Fibroblast of the aortic adventitia (primary cell): ENCODE measurements at places on chromosomes 4 and X. TPM values are rescaled to one million over a fixed set of nuclear protein-coding genes. Genes with fewer than 3 reads are reported as not detected.

HELT gene
- total RNA-seq, result not detected in 2 replicates

GAGE12H gene
- not detected in 2 replicates for total RNA-seq

ANAPC4 gene
- 30.7 and 35.2 TPM in 2 replicates for total RNA-seq

BEND4 gene
- total RNA-seq, result not detected in 2 replicates

SOD3 gene
- 65.3 and 75.2 TPM in 2 replicates for total RNA-seq

CXCL5 gene
- 0.36 and 2.2 TPM in 2 replicates for total RNA-seq

SLC4A4 gene
- total RNA-seq, result 2.1 and 2.4 TPM in 2 replicates

PPP1R2C gene
- total RNA-seq, result not detected in 2 replicates

NR0B1 gene
- 0.90 and 1.7 TPM in 2 replicates for total RNA-seq

NKAP gene
- 5.5 and 6.0 TPM in 2 replicates for total RNA-seq

SHOX gene
- total RNA-seq, result not detected in 2 replicates

MSX1 gene
- total RNA-seq, result 4.3 and 17.6 TPM in 2 replicates

F9 gene
- total RNA-seq, result not detected in 2 replicates

FAM184B gene
- not detected in 2 replicates for total RNA-seq

ZNF185 gene
- total RNA-seq, result 1.1 and 4.7 TPM in 2 replicates

MGARP gene
- 17.1 and 56.9 TPM in 2 replicates for total RNA-seq

PPARGC1A gene
- total RNA-seq, result 0.81 and 15.9 TPM in 2 replicates

MAGEE1 gene
- 1.9 and 2.5 TPM in 2 replicates for total RNA-seq

APLN gene
- 0.54 and 3.8 TPM in 2 replicates for total RNA-seq

GLOD5 gene
- not detected in 2 replicates for total RNA-seq

AFM gene
- not detected in 2 replicates for total RNA-seq

NDST4 gene
- total RNA-seq, result not detected in 2 replicates

NUDT11 gene
- total RNA-seq, result 11.8 and 13.9 TPM in 2 replicates

PLXNA3 gene
- total RNA-seq, result 11.9 and 25.8 TPM in 2 replicates

PALLD gene
- total RNA-seq, result 15.5 and 52.1 TPM in 2 replicates

MAGEC3 gene
- total RNA-seq, result 0.27 TPM in 1 of 2 replicates, not detected in the other

SAGE1 gene
- not detected in 2 replicates for total RNA-seq

HPRT1 gene
- 10.0 and 20.2 TPM in 2 replicates for total RNA-seq

IBSP gene
- total RNA-seq, result not detected in 2 replicates

GPR119 gene
- not detected in 2 replicates for total RNA-seq

GC gene
- total RNA-seq, result not detected in 2 replicates

MAGEA4 gene
- total RNA-seq, result not detected in 2 replicates

PF4V1 gene
- not detected in 2 replicates for total RNA-seq

PAGE2 gene
- not detected in 2 replicates for total RNA-seq

LRAT gene
- 0.57 TPM in 1 of 2 replicates, not detected in the other for total RNA-seq

AFP gene
- 0.90 TPM in 1 of 2 replicates, not detected in the other for total RNA-seq

PGM2 gene
- 19.9 and 21.4 TPM in 2 replicates for total RNA-seq

SCRG1 gene
- total RNA-seq, result 0.49 and 0.99 TPM in 2 replicates

FRAS1 gene
- 1.9 and 16.8 TPM in 2 replicates for total RNA-seq

CLDN22 gene
- under 0.01 TPM in 1 of 2 replicates, not detected in the other for total RNA-seq

GATA1 gene
- total RNA-seq, result not detected in 2 replicates

OTOP1 gene
- not detected in 2 replicates for total RNA-seq

RNF150 gene
- 0.57 and 0.99 TPM in 2 replicates for total RNA-seq

CLIC2 gene
- total RNA-seq, result 12.6 and 104 TPM in 2 replicates

FTSJ1 gene
- 22.7 and 55.0 TPM in 2 replicates for total RNA-seq

FGFBP2 gene
- not detected in 2 replicates for total RNA-seq

MTNR1A gene
- total RNA-seq, result not detected in 2 replicates

SUPT20HL2 gene
- total RNA-seq, result not detected in 2 replicates

TCEAL2 gene
- total RNA-seq, result not detected in 2 replicates

GRID2 gene
- 0.25 and 0.63 TPM in 2 replicates for total RNA-seq

FAM236C gene
- not detected in 2 replicates for total RNA-seq

DDX53 gene
- total RNA-seq, result not detected in 2 replicates
